ENCODE measurements at places on chromosomes 2 and 18.

DNA sequence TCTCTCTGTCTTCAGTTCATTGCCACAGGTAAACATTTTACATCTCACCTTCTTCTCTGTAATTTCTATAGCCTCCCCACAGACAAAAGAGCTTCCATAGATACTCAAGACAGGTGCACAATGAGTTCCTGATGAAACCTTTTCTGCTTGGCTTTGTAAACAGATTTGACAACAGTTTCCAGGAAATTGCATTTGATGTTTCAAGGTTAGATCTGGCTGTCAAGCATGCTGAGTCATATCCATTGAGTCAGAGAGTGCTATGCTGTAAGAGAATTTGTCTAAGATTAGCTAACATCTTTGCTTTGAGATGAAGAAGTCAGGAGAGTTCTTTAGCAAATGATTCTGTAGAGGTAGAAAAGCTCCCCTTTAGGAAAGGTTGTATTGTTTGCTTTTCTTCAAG lies 40.6 kb upstream of the MAP2 start:
- no peak for DNase-seq

GRCh38 chr2:231568785-231569435 lies 23.8 kb upstream of the TEX44 start:
- no peak for DNase-seq

GRCh38 chr2:107337209-107337898 lies 451.4 kb upstream of the ST6GAL2 start:
- DNase-seq: no peak

DNA sequence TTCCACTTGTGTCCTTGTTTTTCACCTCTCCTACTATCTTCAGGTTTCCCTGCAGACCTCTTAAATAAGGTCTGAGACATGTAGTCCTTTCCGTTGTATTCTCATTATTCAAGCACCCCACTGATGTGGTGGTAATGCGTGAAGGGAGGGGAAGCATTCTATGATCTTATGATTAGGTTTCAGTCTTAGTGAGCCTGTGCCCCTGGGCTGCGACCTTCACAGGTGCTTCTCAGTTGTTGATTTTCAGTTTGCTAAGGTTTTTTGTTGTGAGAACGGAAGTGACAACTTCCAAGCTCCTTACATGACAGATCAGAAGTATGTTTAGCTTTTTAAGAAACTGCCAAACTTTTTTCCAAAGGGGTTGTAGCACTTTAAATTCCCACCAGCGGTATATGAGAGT lies 41.3 kb downstream of the VPS54 start:
- no peak for DNase-seq

- DNase-seq: no peak
These were observed 72.2 kb upstream of the TMEM87B start for GRCh38 chr2:111982822-111983221.

- DNase-seq: peak; percentile 25
These were observed 12.6 kb upstream of the RAB1A start for GRCh38 chr2:65142515-65142914.

DNA sequence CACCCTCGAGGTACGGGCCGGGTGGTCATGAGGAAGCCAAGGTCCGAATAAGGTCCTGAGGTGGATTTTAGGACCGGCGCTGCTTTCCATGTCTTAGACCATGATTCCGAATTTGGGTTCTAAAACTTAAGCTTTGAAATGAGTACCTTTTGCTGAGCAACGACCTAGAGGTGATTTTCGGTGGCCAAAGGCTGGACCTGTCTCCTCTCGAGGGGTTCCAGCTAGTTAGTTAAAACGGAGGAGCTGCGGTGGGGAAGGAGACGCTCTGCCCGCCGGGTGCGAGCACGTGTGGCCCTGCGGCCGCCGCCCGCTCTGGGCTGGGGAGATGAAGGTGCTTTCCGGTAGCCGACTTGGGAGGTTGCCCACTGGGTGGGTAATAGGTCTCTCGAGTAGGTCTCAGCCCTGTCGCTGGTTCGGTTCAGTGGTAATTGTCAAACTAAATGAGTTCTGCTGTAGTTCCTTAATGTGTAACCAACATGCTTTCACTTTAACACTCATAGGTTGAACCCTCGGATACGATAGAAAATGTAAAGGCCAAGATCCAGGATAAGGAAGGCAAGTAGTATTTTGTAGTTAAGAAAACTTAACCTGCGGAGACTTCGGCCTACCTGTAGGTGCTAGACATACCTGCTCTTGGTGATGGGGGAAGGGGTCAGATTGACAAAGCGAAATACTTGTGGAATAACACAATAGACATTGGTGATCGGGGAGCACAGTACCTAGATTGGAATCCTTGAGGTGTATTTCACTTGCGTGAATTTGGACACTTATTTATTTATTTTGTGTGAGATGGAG lies 572 bp downstream of the RPS27A start:
- no peak for DNase-seq

GRCh38 chr2:28898048-28898447 lies 3.6 kb downstream of the WDR43 start:
- DNase-seq: no peak

DNA sequence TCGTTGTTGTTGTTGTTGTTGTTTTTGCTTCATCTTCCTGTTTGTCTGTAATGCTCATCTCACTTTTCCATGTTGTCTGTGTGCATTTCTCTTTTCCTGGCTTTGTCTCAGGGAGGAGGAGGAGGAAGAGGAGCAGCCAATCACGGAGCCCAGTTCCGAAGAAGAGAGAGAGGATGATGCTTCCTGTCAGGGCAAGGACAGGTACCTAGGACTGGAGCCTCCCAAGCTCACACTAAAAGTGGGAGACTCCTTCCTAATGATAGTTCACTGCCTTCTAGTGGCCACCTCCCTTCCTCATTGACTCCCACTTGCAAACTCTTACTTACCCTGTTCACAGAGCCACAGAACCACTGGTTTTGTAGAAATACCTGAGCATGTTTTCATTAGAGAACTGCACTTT lies 179.6 kb downstream of the TPGS2 start:
- no peak for DNase-seq

DNA sequence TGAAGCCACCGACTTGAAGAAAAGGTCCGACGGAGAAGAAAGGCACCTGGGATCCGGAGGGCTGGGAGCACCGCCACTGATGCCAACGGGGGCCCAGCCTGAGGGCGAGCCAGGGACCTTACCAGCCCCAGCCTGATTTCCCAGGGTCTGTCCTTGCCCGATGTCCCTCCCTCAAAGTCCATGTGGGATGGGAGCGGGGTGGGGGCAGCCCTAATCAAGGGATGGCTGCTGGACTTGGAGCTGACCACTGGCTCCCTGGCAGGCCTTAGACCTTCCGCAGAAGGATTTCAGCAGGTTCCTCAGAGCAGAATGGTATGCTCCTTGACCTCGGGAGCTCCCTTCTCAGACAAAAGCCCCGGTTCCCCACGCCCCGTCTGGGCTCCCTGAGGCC lies 99.6 kb downstream of the ZFP36L2 start:
- no peak for DNase-seq

DNA sequence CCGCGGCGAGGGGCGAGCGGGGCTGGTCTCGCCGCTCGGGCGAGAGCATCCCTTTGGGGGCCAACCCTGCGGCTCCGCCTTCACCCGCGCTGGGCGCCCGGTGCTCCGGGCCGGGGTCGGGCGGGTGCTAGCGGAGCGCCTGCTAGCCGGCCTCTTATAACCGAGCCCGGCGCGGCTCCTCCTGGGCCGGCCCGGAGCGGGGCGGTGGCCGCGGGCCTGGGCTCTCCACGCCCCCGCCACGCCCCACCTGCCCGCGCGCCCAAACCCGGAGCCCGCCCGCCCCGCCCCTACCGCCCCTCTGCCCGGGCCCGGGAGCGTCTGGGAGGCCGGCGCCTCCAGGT lies at the start of gene FOXI3:
Gene FOXI3, minus strand, starts transcription at position 129 of the 341 bp plus-strand sequence. CDS start 158 bp downstream, outside the sequence.
- no peak for DNase-seq

GRCh38 chr2:241896746-241897201 lies 27.2 kb downstream of the RTP5 start:
- no peak for DNase-seq

DNA sequence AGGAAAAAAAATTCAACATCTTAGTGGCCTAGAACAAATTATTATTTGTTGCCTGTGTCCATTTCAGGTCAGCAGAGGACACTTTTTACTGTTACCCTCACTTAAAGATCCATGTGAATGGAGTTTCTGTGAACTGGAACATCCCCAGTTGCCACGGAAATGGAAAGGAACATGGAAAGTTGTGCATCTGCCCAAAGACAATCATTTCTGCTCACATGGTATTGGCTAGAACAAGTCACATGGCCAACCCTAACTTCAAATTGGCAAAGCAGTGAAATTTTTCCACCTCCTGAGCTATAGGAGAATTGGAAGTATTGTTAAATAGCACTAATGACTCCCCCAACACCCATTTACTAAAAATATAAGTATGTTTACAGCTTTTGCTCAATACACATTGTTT lies 71.2 kb upstream of the CCBE1 start:
- no peak for DNase-seq

DNA sequence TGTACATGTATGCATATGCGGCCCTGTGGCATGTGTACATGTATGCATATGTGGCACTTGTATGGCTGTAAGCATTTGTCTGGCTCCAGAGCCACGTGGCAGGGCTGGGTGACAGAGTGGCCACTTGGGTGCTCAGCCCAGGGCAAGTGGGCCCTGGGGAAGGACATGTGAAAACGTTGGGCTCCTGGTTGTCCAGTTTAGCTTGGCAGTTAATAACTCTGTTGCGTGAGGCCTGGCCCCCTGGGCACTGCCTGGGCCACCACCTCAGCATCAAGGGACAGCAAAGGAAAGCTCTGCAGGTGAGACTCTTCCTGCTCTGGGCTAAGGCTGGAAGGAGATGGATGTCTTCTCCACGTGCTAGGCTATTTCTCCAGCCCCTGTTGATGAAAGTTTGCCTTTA lies 119.9 kb downstream of the CTIF start:
- DNase-seq: no peak

DNA sequence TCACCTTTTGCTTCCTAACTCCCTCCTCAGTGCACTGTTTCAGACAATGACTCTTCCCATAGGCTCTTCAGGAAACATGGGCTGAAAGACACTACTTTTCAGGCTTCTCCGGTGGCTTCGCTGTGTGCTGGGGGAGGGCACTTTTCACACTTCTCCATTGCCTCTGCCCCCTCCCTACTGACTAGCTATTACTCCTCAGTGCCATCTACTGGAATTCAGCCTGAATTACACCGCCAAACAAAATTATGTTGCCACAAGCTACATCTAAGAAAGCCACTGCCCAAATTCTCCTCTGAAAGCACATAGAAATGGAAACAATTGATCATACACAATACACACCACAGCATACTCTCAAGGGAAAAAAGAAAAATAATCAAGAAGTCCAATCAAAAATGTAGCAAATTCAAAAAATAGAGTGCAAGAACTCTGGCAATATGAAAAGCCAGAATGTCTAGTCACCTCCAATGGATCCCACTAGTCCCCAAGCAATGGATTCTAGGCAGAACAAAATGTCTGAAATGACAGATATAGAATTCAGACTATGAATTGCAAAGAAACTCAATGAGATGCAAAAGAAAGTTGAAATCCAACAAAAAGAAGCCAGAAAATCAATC lies 1139.4 kb upstream of the GYPC start:
- peak; percentile 57 for DNase-seq

DNA sequence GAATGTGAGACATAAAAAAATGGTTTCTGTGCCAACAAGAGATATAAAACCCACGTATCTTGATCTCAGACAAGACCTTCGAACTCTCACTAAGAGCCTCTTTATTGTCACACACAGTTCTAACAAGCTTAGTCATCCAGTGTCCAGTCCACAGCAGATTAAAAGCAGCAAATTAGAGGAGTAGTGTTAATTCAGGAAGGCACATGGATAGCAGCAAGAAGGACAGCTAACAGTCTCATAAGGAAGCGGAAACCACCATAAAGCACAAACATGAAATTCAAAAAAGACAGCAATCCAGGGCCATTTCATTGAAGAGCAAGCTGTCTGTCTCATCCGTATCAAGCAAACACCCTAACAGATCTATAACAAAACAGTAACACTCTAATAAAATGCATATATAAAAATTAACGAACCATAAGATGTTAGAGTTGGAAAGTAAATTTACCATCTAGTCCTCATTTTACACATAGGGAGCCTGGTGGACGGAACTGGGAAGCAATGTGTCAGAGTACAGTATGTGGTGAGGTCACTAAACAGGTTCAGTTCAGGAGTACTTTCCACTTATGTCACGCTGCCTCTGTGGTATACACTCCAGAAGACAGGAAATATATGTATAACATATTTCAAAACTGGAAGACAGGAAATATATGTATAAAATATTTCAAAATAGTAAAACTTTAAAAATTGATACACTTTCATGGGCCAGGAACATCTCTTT lies 18.3 kb downstream of the AAK1 start:
- peak; percentile 37 for DNase-seq

DNA sequence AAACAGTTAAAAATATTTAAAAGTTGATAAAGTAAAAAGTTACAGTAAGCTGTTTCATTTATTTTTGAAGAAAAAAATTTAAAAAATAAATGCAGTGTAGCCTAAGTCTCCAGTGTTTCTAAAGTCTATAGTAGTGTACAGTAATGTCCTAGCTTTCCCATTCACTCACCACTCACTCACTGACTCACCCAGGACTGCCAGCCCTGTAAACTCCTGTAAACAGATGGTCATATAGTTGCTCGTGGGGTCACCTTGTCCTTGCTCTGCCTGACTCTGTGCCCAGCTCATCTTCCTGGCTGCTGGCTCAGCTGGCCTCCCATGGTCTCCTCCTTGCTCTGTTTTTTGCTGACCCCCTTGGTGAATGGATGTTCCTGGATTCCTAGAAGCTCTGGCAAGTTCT lies 180.3 kb downstream of the VAPA start:
- DNase-seq: no peak

GRCh38 chr2:50641633-50642032 lies 390.3 kb downstream of the NRXN1 start:
- DNase-seq: no peak

DNA sequence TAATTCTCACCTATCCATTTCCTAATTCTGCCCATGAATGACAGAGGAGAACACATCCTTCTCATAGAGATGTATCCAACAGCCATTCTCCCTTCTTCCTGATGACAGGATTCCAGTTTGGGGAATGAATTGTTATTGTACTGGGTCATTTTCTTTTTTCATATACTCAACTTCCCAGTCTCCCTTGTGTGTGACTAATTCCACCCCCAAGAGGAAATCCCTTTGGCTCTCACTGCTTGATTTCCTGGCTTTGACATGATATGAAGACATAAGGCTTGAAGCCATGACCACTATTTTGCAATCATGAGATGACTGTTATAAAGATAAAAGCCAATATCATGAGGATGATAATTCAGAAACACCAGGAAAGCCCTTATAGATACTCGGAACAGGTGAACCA lies 384.7 kb upstream of the ACVR2A start:
- DNase-seq: no peak

- DNase-seq: no peak
These were observed 8.2 kb downstream of the PER2 start for GRCh38 chr2:238280083-238280825.

DNA sequence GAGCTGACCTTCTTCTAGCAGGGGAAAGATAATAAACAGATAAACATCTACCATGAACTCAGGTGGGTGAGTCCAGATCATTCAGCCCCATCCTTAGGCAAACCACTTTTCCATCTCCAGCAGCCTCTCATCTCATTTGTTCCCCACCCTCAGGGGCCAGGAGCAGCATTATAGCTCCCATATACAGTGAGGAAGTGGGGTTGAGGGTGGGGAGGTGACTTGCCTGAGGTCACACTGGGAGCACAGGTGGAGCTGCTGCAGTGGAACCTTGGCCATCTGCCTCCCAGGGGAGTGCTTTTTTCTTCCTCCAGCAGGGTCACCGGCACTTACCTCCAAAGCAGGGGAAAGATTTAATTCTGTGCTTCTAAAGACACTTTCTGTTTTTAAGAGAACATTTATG lies 212.5 kb upstream of the SMAD2 start:
- no peak for DNase-seq

Measured in Kasumi-1 (cell line).